Muscle of arm (tissue), 14 donors: ENCODE measurements at places on chromosomes 13 and 19. TPM values are rescaled to one million over a fixed set of nuclear protein-coding genes. Genes with fewer than 3 reads are reported as not detected.
A peak's percentile ranks its signal among the peaks of the same experiment; 100 is the strongest.

DNA sequence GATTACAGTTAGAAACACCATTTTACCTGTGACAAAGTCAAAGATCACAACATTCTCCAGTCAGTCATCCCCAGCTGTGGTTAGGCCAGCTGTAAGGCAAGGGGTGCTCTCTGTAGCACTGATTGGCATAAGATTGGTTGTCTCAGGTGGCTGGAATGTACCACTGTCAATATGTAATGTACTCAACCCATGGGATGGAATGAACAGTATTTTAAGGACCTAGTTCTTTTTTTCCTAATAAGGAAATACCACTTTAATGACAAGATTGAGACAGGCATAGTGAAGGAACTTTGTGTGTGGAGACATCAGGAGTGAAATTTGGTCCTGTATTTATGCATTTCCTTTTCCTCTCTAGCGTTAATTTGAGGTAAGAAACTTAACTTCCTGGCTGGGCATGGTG lies 310.7 kb downstream of the ITGBL1 start:
- no peak for DNase-seq

Gene IL17D
- 32.6 TPM for polyA plus RNA-seq

DNA sequence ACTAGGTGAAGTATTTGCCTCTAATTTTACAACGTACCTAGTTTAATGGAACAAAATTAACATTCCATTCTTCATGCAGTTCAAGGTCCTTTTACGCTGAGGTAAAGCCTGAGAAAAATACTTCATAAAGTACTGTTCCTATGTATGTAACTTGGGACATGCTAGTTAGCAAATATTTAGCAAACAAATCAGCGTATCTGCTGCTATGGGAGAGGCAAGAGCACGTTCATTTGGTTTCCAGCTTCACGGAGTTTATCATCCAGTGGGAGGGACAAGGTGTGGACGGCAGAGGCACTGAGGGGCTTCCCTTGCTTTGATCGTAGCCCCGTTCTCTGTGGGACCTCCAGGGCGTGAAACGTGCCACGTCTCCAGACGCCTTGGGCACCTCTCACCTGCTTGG lies 248.8 kb downstream of the IRS2 start:
- DNase-seq = no peak

DNA sequence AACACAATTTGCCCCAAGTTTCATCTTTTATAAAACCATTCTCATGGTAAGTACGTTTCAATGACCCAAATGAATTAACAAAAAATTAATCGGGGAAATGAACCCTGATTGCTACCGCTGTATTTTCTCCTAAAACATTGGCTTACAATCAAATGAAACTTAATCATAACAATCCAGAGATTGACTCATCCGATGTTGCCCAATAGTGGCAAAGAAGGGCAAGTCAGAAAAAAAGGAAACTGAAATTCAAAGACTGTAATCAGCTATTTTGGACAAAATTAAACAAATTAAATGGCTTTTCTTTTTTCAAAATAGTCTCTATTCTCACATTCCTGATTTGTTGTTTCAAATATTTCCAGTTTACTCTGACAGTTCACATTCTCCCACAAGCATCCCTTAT lies 3.9 kb upstream of the ACOD1 start:
- DNase-seq = no peak

- DNase-seq = no peak
Observed at GRCh38 chr19:1318678-1319471, 33.2 kb downstream of the EFNA2 start.

DNA sequence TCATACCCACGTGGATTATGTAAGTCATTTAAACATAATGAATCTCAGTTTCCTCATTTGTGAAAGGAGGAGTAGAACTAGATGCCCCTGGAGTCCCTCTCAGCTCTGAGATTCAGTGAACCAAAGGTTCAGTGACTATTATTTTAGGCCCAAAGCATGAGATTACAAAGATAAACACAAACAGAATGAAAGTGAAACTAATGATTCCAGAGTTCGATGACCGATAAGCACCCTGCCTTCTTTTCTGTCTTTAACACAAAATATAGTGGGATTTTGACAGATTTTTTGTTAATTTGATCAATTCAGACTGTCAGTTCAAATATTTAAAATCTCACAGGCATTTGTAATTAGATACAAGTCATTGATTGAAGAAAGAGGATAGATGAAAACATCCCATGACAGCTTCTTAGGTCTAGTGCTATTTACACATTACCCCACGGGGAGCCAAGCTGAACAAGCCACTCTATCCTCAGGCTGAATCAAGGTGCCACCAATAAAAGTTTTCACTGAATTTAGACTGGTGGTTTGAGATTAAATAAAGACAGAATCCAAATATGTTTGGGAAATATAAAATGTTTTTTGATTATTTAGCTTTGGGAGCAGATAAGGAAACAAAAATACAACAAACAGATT lies 64.6 kb upstream of the RAP2A start:
- no peak for DNase-seq

DNA sequence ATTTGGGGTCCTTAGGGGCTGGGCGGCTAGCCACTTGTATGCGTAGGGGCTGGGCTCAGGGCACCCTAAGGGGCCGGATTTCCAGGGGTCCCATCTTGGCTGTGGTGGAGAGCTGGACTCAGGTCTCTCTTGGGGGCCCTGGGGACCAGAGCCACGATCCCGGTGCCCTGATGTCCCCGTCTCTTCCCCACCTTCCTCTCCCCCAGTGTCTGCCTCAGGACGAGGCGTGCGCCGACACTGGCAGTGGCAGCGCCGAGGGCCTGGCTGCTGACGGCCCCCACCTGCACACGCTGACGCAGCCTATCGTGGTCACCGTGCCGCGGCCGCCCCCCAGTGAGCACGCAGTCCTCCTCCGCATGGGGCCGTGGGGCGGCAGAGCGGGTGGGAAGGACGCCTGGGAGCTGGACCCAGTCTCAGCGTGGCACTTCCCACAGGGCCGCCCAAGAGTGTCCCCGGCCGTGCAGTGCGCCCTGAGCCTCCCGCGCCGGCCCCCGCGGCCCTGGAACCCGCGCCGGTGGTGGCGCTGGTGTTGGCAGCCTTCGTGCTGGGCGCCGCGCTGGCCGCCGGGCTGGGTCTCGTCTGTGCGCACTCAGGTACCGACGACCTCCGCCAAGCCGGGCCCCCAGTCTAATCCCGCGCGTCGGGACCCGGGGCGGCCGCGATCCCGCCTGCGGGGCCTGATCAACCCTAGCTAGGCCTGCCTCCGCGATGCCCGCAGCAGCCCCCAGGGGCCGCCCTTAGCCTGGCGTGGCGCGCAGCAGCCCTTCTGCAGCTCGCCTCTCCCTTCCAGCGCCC lies 2.7 kb upstream of the SNAPC2 start:
- DNase-seq = no peak

Gene SUCLA2
- not detected for polyA plus RNA-seq

Gene PGLYRP1
- polyA plus RNA-seq = not detected

GRCh38 chr19:40744554-40745401 lies 5.5 kb downstream of the ACTMAP start:
- no peak for DNase-seq

Gene PRR36
- polyA plus RNA-seq = 0.18 TPM

GRCh38 chr13:22461854-22462490 lies 718.8 kb upstream of the SGCG start:
- DNase-seq = no peak

Gene FFAR3
- polyA plus RNA-seq = not detected

- peak; percentile 13 for DNase-seq
Observed at GRCh38 chr13:108595436-108596274, 33.8 kb upstream of the MYO16 start.

DNA sequence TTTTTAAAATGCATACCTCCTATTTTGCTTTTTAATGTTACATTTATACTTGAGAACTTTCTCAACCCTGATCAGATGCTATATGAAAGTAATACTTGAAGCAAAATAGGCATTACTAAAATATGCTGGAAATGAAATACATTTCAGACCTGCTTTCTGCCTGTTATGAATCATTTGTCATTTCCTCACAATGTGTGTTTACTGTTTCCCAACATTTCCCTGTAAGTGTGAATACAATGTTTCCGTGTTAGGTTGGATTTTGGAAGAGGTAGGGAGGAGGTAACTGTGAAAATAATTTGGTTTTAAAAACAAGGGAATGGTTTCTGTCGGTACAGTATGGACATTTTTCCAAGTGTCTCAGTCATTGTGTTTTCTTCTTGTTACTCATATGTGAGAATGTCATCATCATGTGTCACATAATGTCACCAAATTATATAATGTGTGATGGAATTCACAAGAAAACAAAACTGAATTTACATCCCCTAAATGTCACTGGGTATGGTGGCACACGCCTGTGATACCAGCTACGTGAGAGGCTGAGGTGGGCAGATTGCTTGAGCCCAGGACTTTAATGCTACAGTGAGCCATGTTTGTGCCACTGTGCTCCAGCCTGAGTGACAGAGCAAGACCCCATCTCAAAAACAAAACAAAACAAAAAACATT lies 43.0 kb downstream of the ZAR1L start:
- no peak for DNase-seq

Gene KL
- 4.4 TPM for polyA plus RNA-seq

GRCh38 chr13:61989978-61990377 lies 574.3 kb upstream of the PCDH20 start:
- no peak for DNase-seq

Gene WDR88
- 0.58 TPM for polyA plus RNA-seq

DNA sequence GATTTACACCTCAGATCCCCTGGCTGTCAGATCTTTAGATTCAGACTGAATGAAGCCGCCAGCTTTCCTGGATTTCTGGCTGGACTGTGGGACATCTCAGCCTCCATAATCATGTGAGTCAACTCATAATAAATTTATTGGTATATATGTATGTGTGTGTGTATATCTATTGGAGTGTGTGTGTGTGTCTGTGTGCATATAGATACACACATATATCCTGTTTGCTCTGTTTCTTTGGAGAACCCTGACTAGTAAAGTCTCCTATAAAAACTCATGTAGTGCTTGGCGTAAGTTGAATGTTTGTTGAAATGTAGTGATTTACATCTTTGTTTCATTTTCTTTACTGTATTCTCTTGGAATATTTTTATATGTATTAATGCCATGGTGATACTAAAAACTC lies 499.5 kb upstream of the KLF12 start:
- DNase-seq = no peak

Gene LIN37
- polyA plus RNA-seq = 9.9 TPM

DNA sequence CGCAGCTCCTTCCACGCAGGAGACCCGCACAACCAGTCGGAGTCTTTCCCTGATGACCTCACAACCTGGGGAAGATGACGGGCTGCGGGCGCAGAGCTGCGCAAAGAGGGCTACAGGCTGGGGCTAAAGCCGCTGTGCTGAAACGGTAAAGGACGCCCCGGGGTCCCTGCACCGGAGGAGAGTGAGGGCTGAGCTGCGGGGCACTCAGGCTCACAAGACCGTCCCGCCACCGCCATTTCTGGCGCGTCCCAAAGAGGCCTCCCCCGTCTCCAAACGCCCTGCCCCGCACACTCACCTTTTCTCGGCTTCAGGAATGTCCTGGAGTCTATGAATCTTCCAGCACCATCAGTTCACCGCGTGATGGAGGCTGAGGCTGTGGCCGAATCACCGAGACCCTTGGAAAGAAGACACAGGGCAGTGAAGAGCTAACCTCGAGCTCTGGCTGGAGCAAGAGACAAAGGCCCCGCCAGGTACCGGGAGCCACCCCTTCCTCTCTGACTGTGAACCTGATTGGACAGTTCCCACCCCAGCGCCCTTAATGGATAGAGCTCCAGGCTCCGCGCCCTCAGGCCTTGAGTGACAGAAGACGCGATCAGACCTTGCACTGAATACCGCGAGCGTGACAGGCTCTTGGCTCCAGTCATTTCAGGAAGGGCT lies 41.8 kb upstream of the ZNF429 start:
- peak; percentile 46 for DNase-seq

- DNase-seq = no peak
Observed at GRCh38 chr13:24614306-24615080, 65.7 kb upstream of the ATP12A start.

DNA sequence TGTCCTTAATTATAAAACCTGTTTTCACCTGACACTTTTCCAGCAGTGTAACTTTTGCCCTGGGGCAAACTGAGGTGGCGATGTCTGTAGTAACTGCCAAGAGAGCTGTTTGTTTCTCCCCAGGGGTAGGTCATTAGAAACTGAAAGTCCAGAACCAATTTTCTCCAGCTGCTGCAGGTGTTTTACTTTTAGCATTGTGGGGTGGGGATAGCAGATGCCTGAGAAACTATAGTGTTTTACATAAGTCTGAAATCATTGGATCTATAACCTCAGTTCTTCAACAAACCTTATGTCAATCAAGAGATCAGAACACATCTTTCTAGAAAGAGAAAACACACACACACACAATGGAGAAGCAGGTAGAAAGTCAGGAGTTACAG lies 92.7 kb downstream of the LHFPL6 start:
- no peak for DNase-seq

- no peak for DNase-seq
Observed at GRCh38 chr19:6278740-6279619, 795 bp downstream of the MLLT1 start.

DNA sequence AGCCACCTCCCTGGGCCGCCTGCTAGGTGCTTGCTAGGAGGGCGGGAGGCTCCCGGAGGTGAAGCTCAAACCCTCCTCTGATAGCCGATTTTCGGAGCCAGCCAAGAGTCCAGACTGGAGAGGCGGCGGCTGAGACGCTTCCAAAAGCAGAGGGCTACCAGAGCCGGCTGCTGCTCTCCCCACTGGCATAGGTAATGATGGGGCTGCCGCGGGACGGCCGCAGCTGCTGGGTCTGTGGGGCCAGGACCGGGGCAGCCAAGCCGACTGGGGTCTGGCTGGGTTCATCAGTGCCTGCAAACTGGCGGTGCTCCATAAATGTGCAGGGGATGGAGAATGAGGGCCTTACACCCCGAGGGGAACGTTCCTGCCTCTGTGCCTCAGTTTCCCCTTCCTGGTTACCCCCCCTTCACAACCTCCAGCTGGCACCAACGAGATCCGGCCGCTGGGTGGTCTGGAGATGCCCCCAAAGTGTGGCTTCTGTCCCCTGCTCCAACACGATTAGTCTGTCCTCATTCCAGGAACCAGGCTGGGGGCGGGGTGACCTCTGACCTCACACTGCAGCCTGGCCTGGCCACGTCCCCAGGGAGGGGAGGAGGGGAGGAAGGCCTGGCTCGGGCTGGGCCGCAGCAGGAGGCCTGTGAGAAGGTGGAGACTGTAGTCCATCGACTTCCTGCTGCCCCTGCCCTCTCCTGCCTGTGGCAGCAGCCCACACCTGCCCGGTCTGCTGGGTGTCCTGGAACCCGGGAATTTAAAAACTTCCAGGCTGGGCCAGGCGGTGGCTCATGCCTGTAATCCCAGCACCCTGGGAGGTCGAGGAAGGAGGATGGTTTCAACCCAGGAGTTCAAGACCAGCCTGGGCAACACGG lies 3.8 kb upstream of the WDR18 start:
- no peak for DNase-seq

Gene ZNF780B
- 9.0 TPM for polyA plus RNA-seq

GRCh38 chr13:97067017-97067895 lies 73.0 kb upstream of the OXGR1 start:
- no peak for DNase-seq
